ENCODE measurements at places on chromosomes 3 and 15. TPM values are rescaled to one million over a fixed set of nuclear protein-coding genes. Genes with fewer than 3 reads are reported as not detected.

- DNase-seq, result no peak
- H3K4me3 ChIP-seq, result no peak overlapping the region
- H3K27me3 ChIP-seq, result no peaks in the 10 kb centered on the region
- H3K27ac ChIP-seq, result no peak overlapping the region
- H3K36me3 ChIP-seq, result no peaks in the 10 kb centered on the region
Measured at GRCh38 chr15:59933607-59934006, 70.5 kb upstream of the FOXB1 start.

- no peaks in the 10 kb centered on the region for H3K27me3 ChIP-seq
- no peaks in the 10 kb centered on the region for H3K36me3 ChIP-seq
- H3K4me3 ChIP-seq, result no peak overlapping the region
- H3K4me1 ChIP-seq, result no peaks in the 10 kb centered on the region
Measured at GRCh38 chr15:101369676-101370075, 74.6 kb upstream of the SNRPA1 start.

GRCh38 chr3:105518203-105518602 is 151.5 kb downstream of the ALCAM start:
- DNase-seq, result no peak
- no peak overlapping the region for H3K27ac ChIP-seq
- no peaks in the 10 kb centered on the region for H3K27me3 ChIP-seq
- no peaks in the 10 kb centered on the region for H3K4me1 ChIP-seq

DNA sequence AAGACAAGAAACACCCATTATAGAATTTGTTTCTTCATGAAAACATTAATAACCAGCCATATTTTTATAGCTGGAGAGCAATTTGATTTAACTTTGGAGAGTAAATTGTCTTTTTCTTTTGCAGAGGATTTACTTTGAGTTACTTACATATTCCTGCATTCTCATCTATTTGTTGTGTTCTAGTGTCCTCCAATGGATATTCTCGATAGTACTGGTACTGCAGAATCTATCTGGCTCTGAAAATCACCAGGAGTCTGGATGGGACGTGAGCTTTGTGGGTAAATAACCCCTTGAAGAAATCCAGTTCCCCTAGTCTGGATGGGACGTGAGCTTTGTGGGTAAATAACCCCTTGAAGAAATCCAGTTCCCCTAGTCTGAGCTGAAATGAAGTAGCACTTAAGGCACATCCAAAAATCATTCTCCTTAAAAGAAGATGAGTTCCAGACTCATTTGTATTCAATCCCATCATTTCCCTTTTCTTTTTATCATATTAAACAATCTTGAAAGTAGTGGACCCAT is 294.1 kb upstream of the UBE2E2 start:
- no peaks in the 10 kb centered on the region for H3K36me3 ChIP-seq
- H3K4me3 ChIP-seq, result no peak overlapping the region
- no peak overlapping the region for H3K27ac ChIP-seq
- no peaks in the 10 kb centered on the region for H3K27me3 ChIP-seq
- DNase-seq, result no peak

- H3K27me3 ChIP-seq, result no peaks in the 10 kb centered on the region
- no peak overlapping the region for H3K4me3 ChIP-seq
- H3K36me3 ChIP-seq, result no peaks in the 10 kb centered on the region
- no peak overlapping the region for H3K27ac ChIP-seq
- no peak for DNase-seq
- H3K4me1 ChIP-seq, result no peaks in the 10 kb centered on the region
Measured at GRCh38 chr3:100613721-100614390, 4.5 kb downstream of the ADGRG7 start.

- H3K27ac ChIP-seq, result no peak overlapping the region
- DNase-seq, result no peak
- no peaks in the 10 kb centered on the region for H3K36me3 ChIP-seq
- no peak overlapping the region for H3K4me3 ChIP-seq
Measured at GRCh38 chr3:56737006-56737405, 53.9 kb upstream of the TASOR start.

DNA sequence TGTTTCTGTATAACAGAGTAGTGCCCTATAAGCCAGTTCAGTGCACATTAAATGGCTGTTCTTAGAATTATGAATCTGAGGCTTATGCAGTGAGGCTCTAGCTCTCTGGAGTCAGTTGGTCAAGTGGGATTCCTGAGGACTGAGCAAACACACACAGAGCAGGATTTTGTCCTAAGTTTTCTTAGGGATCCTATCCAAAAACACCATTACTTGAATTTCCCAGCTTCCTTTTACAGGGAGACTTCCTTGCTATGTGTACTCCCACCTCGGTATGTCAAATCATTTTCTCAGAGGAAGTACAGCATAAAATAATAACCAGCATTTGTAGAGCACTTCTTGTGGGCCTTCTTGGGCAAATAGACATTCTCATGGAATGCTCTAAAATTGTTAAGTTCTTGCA is 63.1 kb upstream of the GOLGA6B start:
- no peaks in the 10 kb centered on the region for H3K4me1 ChIP-seq
- H3K27ac ChIP-seq, result no peak overlapping the region
- no peak overlapping the region for H3K4me3 ChIP-seq
- no peaks in the 10 kb centered on the region for H3K27me3 ChIP-seq
- no peak for DNase-seq
- H3K36me3 ChIP-seq, result no peaks in the 10 kb centered on the region

GRCh38 chr15:78993931-78994530 is 49.2 kb upstream of the CTSH start:
- no peak overlapping the region for H3K4me3 ChIP-seq
- no peak for DNase-seq
- peaks cover 2% of the 10 kb centered on the region for H3K4me1 ChIP-seq
- H3K36me3 ChIP-seq, result no peaks in the 10 kb centered on the region

- no peak for DNase-seq
- no peaks in the 10 kb centered on the region for H3K27me3 ChIP-seq
Measured at GRCh38 chr3:13772321-13772745, 107.5 kb downstream of the WNT7A start.

DNA sequence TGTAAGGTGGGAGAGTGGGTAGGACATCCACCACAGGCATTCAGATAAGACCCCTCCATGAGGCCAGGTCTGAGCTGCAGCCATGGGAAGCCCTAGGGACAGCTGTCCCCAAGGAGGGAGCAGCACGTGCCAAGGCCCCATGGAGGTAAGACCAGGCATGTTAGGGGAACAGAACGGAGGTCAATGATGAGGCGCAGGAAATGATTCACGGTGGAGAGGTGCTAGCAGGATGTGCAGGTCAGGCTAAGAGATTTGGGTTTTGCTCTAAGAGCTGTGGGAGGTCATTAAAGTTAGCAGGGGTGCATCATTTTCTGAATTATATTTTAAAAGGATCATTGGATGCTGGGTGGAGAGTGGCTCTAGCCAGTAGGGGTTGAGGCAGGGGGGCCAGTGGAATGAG is 66.4 kb upstream of the SNRPA1 start:
- H3K4me1 ChIP-seq, result no peaks in the 10 kb centered on the region
- no peaks in the 10 kb centered on the region for H3K27me3 ChIP-seq
- H3K36me3 ChIP-seq, result no peaks in the 10 kb centered on the region
- H3K4me3 ChIP-seq, result no peak overlapping the region
- no peak for DNase-seq

The ENTPD3 gene
- 1.3 TPM for total RNA-seq

The SLC2A2 gene
- 0.36 TPM for total RNA-seq

The SLC35G2 gene
- total RNA-seq, result 7.7 TPM

The RTP3 gene
- not detected for total RNA-seq
